ENCODE measurements at places on chromosomes 2 and 18. TPM values are rescaled to one million over a fixed set of nuclear protein-coding genes. Genes with fewer than 3 reads are reported as not detected.

Gene LHCGR
- total RNA-seq: not detected

Gene INHBB
- total RNA-seq: not detected

Gene BUB1
- 1.6 TPM for total RNA-seq

Gene REG1B
- total RNA-seq: not detected

Gene CRYBA2
- not detected for total RNA-seq

Gene CXCR1
- total RNA-seq: 0.08 TPM

Gene SP140
- total RNA-seq: 55.1 TPM

Gene CFAP210
- total RNA-seq: 2.2 TPM

Gene CD207
- 0.25 TPM for total RNA-seq

Gene FOXI3
- not detected for total RNA-seq

Gene GPAT2
- 1.3 TPM for total RNA-seq

Gene AUP1
- 170 TPM for total RNA-seq

Gene VAMP5
- total RNA-seq: 17.0 TPM

GRCh38 chr2:16522031-16522831 is 143.4 kb downstream of the CYRIA start:
- DNase-seq: no peak

- no peak for DNase-seq
Observed at GRCh38 chr2:238326801-238327365, 6.6 kb downstream of the TRAF3IP1 start.

GRCh38 chr18:34767601-34768027 is 57.5 kb downstream of the DTNA start:
- no peak for DNase-seq

DNA sequence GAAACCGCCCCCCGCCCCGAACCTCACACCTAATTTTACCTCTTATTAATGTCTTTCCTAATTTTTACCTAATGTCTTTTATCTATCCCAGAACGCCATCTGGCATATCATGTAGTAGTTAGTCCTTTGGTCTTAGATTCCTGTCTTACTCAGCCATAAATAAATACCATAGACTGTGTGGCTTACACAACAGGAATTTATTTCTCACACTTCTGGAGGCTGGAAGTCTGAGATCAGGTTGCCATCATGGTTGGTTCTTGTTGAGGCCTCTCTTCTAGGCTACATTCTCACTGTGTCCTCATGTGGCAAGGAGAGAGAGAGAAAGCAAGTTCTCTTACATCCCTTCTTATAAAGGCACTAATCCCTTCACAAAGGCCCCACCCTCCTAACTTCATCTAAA is 46.8 kb downstream of the RHBDD1 start:
- no peak for DNase-seq

- no peak for DNase-seq
Observed at GRCh38 chr2:124478761-124479160, 453.7 kb downstream of the CNTNAP5 start.

- DNase-seq: no peak
Observed at GRCh38 chr2:54148391-54148790, 33.0 kb downstream of the ACYP2 start.

DNA sequence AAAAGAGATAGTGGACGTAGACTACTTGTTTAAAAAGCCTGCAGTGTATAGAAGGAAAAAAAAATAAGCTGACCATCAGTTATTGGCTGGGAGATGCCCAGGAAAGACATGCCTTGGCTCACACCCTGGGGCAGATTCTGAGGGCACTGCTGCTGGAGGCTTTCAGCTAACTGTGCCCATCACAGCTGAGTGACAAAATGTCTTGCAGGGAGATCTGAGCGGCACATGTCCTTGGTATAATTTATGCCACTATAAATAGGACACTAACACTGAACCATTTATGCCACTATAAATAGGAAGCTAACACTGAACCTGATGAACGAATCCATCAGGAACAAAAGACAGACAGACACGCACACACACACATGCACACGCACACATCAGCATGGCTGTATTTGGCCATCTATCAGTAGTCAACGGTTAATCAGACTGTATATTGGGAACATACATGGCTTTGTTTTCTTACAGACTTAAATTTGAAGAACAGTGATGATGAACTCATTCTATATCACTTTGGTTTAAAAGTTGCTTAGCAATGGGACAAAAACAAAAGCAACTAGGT is 68.2 kb upstream of the NOSTRIN start:
- no peak for DNase-seq

- no peak for DNase-seq
Observed at GRCh38 chr2:196293751-196294515, 122.6 kb upstream of the STK17B start.

- DNase-seq: no peak
Observed at GRCh38 chr18:27198036-27198435, 12.9 kb upstream of the CHST9 start.

GRCh38 chr18:77170890-77171410 is 38.4 kb upstream of the MBP start:
- no peak for DNase-seq

DNA sequence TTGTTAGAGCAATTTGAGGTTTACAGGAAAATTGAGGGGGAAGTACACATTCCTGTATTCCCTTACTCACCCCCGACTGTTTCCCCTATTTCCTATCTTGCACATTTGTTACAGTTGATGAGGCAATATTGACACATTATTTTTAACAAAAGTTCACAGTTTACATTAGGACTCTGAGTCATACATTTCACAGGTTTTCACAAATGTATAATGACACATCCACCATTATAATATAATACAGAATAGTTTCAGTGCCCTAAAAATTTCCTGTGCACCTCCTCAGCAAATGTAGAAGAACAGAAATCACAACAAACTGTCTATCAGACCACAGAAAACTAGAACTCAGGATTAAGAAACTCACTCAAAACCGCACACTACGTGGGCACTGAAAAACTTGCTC is 160.6 kb upstream of the RMP24 start:
- no peak for DNase-seq

DNA sequence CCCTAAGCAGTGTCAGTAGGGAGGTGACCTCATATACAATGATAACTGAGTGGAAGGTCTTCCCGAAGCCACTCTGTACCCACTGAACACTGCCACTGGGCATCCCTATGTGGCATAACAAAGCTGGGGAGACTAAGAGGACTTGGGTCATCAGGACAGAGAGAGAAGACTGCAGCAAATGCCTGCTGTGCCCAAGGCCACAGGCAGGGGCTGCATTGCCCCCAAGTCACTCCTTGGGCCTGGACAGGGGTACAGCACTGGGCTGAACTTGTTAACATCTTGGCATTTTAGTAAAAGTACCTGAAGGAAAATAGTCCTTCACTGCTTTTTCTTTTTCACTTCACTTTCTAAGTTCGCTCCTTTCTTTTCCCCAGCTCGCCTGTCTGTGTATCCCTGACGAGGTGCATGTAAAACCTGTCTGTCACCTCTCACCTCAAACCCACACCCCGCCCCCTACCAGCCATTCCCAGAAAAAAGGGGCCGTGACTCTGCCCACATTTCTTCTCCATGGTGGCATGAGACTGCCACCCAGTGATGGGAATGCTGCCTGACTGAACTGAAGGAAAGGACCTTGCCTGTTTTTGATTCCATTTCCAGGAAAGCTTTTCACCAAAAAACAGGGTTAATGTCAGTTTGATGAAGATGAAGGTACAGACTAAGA is 62.9 kb downstream of the MTHFD2 start:
- no peak for DNase-seq

DNA sequence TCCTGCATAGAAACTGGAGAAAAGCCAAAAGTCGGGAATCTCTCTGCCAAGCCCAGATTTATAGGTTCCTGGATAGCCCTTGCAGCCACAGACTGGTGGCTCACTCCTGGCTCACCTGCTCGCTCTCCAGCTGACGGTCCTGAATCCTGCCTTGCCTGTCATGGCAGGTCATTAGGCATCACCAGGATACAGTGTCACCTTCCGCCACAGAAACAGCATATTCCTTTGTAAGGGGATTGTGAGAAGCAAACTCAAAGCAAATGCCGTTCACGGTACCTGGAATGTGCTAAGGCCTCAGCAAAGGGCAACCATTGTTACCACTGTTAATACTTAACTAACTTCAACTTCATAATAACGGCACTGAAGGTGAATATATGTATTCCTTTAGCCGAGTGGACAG is 57.1 kb upstream of the GPR45 start:
- DNase-seq: no peak

DNA sequence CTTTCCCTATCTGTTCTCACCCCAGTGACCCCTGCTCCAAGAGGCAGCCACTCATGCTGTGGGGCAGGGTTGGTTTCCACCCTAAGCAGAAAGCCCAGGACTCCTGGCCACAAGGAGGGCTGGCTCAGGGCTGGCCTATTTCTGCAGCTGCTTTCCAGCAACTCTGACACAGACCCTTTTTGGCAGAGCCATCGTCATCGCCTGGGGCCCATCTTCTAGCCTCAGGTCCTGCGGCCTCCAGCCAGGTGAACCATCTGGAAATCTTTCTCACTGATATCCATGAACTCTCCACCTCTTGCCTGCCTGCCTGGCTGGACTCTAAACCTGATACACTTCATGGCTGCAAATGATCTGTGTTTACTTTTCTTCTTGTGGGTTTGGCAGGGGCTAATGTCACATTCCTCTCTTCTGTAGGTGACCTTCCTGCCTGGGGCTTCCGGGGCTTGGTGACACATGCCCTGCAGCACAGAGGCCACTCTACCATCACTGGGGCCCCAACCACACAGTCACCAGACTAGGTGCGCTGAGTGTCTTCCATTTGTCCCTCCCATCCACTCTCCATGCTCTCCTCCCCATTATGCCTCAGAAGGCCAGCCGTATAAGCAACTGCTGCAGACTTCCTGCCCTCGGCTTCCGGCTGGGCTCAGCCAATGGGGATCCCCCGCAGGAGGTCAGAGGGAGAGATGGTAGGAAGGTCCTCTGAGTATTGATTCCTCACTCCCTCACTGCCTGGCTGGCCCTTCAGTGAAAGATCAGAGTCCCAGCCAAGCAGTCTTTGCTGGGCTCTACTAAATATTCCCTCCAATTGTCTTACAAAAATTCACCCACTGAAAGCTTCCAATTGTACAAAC is 9.7 kb upstream of the COPS8 start:
- DNase-seq: no peak

GRCh38 chr2:173280853-173281252 is 73.8 kb upstream of the CDCA7 start:
- DNase-seq: no peak

- DNase-seq: peak; percentile 27
Observed at GRCh38 chr2:98515250-98515991, 70.8 kb downstream of the INPP4A start.

- no peak for DNase-seq
Observed at GRCh38 chr2:119233326-119234020, 9.8 kb downstream of the STEAP3 start.

- DNase-seq: no peak
Observed at GRCh38 chr2:99974682-99975375, 167.6 kb downstream of the AFF3 start.

- no peak for DNase-seq
Observed at GRCh38 chr2:65714866-65715265, 282.5 kb upstream of the SPRED2 start.

GRCh38 chr18:68083776-68084175 is 567.3 kb upstream of the DSEL start:
- DNase-seq: no peak

GRCh38 chr2:132760405-132760804 is 90.4 kb upstream of the LYPD1 start:
- DNase-seq: no peak

- DNase-seq: no peak
Observed at GRCh38 chr18:22983175-22983574, 50.0 kb downstream of the RBBP8 start.

- DNase-seq: no peak
Observed at GRCh38 chr2:137117385-137117784, 352.0 kb downstream of the THSD7B start.

- no peak for DNase-seq
Observed at GRCh38 chr2:181682795-181683517, 2.6 kb upstream of the NEUROD1 start.

GRCh38 chr2:66547887-66548286 is 113.0 kb downstream of the MEIS1 start:
- DNase-seq: no peak

GRCh38 chr2:12720754-12721378 is 4.1 kb downstream of the TRIB2 start:
- DNase-seq: no peak

DNA sequence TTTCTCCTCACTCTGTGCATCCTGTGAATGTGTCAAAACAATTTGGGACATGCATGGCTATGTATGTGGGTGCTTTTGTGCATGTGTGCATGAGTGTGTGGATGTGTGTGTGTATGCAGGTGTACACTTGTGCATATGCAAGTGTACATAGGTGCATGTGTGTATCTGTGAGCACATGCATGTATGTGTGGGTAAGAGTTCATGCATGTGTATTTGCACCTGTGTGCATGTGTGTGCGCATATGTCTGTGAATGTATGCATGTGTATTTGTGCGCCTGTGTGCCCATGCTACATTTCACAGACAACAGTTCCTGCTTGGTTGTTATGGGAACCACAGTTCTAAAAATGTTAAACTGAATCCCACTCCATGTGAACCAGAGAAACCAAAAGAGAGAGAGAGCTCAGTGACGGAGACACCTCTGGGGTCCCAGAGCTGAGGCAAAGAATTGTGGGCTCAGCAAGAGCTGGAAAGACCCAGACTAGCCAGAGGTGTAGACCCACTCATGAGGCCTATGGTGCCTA is 1.9 kb upstream of the FBXO41 start:
- no peak for DNase-seq

GRCh38 chr2:188784269-188784762 is 189.9 kb upstream of the COL3A1 start:
- no peak for DNase-seq

DNA sequence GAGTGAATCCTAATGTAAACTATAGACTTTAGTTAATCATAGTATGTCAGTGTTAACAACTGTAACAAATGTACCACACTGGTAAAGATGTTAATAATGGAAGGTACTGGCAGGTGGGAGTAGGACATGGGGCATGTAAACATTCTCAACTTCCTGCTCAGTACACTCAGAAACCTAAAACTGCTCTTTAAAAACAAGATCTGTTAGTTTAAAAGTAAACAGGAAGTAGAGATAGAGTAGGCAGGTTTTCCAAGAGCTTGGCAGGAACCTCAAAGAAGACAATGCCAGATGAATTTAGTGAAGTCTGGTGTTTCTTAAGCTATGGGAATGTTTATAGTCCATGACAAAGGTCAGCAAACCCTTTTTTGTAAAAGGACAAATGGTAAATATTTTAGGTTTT is 46.6 kb downstream of the CCDC138 start:
- peak; percentile 6 for DNase-seq

DNA sequence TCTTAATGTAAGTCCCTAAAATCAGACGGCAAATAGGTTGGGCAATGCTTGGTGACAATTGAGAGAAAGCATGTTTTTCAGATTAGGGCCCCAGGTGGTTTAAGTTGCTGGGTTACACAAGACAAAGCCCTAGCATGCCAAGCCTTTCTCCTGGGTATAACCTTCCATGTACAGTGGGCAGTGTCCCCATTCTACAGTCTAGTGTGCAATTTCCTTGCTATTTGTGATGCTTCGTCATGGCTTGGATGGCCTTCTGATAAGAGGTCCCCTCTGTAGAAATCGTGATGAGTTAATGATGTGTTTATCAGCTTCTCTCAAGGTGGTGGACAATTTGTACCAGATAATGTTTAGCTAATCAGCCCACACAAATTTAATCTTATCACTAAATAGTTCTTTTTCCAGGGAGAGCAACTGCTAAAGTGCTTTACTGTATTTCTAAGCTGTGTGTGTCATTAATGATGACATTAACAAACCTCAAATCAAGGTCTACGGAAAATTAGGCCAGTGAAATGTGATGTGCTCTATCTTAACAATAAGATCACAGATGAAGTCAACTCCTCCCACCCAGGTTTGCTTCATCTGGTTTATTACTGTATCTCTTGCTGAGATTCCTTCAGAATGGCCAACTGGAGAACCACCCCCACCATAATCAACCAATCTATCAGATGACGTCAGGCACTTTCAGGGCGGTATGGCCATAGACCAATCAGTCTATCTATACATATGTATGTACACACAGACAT is 61.7 kb downstream of the PLB1 start:
- DNase-seq: no peak

All from CD4-positive, alpha-beta T cell (primary cell).